Activated CD4-positive, alpha-beta T cell treated with anti-CD3 and anti-CD28 coated beads, Interleukin-2, amount 10 ng/mL, durations not matched to agents 7 days and 5 days (primary cell): ENCODE measurements at places on chromosomes 6 and 20.

GRCh38 chr20:36113036-36113435 is 41.5 kb upstream of the EPB41L1 start:
- DNase-seq, result no peak

DNA sequence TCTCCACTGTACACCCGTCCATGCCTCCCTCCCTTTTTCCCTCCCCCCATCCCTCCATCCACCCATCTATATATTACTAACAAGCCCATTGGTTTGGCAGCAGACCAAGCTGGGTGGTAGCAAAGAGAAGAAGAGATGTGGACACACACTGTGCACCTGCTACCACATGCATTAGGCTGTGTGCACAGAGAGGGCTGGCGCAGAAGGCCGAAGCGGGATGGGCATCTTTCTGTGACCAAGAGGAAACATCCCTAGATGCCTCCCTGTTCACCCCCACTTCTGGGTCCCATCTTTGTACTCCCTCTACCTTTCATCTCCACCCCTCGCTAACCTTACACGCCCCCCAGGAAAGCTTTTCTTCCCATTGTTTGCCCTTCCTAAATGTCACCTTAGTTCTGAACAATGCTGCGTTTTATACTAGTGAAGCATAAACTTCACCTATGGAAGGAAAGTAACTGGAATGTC is 64.9 kb upstream of the AFDN start:
- no peak for DNase-seq

DNA sequence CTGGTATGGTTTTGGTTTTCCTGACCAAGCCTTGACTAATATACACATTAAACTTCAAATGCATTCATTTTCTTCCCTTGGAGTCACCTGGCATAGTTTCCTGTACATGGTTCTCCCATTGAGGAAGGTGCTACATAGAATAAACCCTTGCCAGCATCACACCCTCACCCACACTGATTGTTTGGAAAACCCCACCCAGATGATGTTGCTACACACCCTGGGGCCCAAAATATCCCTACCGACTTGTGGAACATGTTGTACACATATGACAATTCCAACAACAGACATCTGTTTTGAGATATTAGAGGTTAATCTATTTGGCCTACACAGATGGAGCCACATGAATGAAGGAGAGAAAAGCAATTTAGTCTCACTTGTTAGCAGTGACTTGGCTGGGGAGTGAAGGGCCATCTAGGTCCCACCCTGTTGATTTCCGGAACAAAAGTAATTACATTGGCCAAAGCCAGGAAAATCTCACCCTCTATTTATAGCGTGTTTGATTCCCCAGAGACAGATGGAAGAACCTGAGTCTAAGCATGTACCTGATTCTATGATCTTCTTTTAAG is 606.0 kb upstream of the BTBD3 start:
- no peak for DNase-seq

- no peak for DNase-seq
These were observed 195.5 kb downstream of the MAFB start for GRCh38 chr20:40493549-40493948.

DNA sequence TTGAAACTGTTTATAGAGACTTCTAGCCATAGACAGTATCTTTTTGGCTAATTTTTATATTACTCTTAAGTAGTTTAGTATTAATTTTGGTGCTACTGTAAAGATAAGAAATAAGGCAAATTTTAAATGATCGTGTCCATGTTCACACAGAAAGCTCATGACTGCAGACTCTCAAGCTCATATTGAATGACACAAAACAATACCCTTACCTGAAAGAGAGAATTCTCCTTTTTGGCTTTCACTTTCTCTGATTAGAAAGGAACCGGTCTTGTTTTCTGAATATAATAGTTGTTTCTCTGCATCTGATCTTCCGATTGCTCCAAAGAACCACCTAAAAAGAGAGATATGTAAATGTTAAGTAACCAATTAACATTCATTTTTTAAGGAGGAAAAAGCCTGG is 57.0 kb downstream of the FRK start:
- no peak for DNase-seq

DNA sequence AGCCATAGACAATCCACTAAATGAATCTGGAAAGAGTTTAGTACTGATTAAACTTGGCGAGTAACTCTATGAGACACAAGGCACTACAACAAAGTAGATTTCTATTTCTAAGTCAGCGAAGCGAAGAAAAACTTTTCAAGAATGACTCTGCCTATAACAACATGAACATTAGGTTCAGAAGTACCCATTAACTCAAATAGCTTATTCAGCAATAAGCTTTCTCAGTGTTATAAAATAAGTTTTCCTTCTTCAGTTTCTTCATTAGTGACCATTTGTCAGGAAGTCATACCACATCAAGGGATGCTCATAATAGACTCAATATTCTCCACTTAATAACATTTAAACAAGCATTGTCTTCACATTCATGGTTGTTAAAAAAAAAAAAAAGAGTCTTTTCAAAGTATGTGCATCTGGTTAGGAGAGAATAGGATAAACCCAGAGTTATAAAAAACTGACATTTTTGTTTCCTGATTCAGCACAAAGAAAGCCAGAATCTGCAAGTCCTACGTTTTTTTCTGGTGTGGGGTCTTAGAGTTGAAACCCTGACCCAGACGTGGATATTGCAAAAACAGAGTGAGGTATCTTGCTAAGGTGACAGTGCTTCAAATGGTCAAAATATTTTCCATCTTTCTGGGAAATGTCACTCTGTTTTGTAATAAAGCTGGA is 148.2 kb upstream of the PREP start:
- DNase-seq, result no peak

DNA sequence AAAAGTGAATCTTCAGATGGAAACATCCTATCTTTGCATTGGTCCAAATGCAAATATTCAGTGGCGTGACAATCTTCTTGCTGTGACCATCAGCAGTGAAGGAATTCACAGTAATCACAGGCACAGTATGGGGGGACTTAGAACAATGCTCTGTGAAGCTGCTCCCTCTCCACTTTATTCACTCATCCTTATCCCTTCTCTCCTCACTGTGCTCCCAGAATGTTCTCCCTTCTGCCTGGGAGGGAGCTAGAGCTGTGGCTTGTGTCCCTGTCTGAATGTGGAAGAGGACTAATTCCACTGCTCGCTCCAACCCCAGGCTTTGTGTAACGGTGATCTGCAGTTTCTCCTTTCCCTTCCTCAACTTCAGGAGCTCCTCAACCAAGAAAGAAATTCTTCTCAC is 243.7 kb downstream of the ALDH8A1 start:
- DNase-seq, result no peak

DNA sequence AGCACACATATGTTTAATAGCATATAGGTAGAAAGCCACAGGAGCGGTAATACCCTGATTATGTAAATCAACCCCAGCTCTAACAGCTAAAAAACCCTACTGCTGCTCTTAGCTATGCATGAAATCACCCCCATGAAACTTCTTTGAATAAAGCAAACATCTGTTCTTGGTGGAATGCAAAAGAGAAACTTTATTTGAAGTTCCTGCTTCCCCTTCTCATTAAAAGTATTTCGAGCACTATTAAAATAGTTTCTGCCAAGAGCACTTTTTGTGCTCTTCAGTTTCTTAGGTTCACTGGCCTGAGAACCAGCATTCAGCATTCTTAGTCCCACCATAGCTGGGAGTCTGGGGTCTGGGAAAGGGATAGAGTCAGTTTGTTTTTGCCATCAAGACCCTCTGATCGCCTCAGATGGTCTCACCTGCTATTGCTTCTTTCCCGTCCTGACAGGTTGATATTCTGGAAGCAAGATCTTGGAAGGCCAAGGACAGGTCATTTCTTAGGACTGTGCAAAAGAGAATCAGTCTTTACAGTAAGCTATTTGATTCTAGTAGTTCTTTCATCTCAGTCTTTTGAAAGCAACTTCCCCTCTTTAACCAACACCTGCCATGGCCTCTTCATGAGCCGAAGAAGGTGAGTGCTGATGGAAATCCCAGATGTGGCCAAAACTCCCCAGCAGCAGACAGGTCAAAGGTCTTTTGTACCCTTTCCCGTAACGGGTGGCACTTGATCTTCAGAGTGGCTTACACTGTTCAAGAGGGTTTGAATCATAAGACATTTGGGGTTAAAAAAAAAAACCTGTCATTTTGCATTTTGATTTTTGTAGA is 76.5 kb upstream of the TMEM170B start:
- no peak for DNase-seq

DNA sequence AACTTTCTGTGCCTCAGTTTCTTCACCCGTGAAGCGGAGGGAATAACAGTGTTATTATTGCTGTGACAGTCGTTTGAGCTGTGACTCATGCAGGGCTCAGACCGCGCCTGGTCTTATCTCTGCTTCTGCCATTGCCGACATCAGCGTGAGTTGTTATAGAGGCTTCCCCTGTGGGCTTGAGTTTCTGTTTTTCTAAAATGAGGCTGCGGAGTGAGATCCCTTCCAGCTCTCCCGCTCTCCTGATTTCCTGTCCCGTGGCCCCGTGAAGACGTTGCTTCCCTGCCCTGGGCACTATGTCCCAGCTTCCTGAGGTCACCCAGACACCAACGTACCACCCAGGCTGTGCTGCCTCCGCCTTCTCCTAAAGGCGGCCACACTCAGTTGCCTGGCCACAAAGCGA is 278.5 kb downstream of the BMP7 start:
- DNase-seq, result no peak

GRCh38 chr6:80143419-80143937 is 37.0 kb downstream of the BCKDHB start:
- DNase-seq, result no peak

GRCh38 chr20:4978050-4978918 is 23.0 kb downstream of the SLC23A2 start:
- DNase-seq, result no peak

- no peak for DNase-seq
These were observed 3.4 kb downstream of the LY86 start for GRCh38 chr6:6591778-6592465.

DNA sequence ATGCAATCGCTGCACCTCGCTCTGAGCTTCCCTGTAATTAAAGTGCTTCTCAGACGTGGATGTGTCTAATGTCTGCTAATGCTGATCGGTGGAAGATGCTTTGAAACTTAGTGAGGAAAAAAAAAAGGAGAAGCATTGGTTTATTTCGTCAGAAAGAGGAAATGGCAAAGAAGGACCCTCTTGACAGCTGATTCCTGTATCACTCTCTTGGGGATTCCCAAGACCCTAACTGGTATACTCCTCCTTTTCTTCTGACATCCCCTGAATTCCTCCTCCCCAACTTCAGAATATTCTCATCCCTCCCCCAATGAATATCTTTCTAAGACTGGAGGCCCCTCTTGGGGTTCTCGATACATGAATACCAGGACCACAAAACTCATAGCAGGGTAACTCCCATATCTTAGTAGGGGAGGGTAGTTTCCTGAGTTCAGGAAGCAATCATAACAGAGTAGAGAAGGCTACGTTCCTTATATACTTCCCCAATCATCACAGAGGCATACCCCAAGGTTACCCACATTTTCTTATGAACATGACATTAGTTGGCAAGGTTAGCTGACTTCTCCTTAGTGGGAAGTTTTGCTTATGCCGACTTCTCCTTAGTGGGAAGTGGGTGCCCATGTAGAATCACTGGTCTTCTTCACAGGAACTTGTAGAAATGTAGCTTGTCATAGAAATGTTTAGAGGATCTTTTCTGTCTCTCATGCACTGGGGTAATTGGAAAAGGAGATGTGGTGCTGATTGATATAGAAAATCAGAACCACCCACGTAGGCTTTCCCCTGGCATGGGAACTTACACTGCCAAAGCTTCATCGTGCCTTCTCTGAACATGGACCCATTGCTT is 63.8 kb upstream of the ATXN1 start:
- DNase-seq, result no peak

DNA sequence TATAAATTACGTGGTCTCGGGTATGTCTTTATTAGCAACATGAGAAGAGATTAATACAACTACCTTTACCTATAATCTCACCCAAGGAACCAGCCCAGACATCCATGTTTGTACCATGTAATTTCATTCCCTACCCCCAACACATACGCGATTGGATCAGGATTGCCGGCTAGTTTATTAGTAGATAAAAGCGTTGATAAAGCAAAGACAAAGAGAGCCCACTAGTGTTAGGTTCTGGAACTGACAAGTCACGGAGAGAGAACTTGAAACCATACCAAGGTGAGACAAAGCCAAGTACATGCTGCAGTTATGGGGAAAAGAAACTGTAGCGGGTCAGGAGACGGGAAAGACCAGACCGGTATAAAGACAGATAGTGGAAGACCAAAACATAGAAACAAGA is 37.4 kb upstream of the FAM135A start:
- DNase-seq, result no peak

GRCh38 chr6:8947900-8948299 is 512.6 kb upstream of the SLC35B3 start:
- no peak for DNase-seq

- DNase-seq, result no peak
These were observed 475.7 kb downstream of the CD83 start for GRCh38 chr6:14593286-14593685.

DNA sequence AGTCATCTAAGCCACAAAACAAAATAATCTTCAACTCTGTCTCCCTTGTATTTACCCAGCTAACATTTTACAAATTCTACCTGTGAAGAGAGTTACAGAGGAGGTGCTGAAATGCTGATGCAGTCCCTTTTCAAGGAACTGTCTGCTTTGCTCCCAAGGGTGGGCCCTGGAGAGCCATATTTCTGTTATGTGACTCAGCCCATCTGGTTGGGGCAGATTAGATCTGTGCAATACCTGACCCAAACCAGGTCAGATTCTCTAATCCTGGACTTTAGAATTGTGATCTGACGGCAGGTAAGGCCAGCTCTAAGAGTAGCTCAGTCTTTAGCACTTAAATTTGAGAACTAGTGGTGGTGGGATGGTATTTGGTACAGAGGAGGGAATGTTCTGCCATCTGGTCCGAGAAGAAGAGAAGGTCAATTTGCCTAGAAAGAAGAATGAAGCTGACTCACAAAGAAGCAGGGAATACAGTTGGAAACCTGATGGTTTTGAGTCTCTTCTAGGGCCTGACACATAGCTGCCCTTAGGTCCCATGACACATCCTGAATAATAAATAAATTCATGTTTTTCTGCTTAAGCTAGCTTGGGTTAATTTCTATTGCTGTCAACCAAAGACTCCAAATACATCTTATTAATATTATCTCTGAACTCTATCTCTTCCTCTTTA is 8.1 kb downstream of the ZNF311 start:
- DNase-seq, result no peak

DNA sequence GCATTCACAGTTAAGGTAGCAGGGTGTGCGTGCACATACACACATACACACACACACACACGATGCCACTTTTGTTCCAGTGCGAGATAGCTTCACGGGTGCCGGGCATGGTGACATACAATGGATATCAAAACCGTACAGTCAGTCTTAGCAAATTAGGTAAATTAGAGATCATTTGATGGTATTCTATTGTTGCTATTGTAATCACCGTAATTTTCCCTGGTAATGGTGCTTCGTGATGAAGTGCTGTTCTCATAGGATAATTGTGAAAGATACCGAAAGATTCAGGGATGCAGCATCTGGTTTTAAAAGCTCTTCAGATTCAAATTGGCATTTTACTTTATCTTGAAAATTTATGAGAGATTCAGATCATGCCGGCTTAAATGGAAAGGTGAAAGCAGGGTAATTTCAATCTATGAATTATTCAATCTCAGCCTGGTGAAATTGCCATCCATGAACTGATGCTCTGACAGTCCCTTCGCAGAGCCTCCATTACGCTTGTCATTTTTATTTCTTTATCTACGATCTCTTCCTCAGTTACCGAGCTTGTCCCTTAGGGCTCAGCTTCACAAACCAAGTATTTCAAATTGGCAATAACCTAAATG is 71.3 kb upstream of the SOX4 start:
- no peak for DNase-seq
